Fibroblast of skin of right quadriceps (primary cell): ENCODE measurements at places on chromosomes 11 and 22.
A peak's percentile ranks its signal among the peaks of the same experiment; 100 is the strongest.

- no peak for DNase-seq
Observed at GRCh38 chr11:132289590-132290256, 919.3 kb downstream of the NTM start.

DNA sequence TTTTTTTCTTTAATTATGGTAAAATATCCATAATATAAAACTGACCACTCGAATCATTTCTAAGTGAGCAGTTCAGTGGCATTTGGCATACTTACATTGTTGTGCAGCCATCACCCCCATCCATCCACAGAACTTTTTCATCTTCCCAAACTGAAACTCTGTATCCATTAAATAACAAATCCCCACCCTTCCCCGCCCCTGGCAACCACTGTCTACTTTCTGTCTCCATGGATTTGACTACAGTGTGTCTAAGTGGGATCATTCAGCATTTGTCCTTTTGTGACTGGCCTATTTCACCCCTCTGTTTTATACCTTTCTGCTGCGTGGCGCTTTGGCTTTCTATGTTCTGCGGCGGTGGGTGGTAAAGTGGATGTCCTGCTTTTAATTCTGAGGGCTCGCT, 49.1 kb downstream of the RTN4R start:
- no peak for DNase-seq

GRCh38 chr11:8336356-8337129, 72.9 kb upstream of the LMO1 start:
- DNase-seq = no peak

DNA sequence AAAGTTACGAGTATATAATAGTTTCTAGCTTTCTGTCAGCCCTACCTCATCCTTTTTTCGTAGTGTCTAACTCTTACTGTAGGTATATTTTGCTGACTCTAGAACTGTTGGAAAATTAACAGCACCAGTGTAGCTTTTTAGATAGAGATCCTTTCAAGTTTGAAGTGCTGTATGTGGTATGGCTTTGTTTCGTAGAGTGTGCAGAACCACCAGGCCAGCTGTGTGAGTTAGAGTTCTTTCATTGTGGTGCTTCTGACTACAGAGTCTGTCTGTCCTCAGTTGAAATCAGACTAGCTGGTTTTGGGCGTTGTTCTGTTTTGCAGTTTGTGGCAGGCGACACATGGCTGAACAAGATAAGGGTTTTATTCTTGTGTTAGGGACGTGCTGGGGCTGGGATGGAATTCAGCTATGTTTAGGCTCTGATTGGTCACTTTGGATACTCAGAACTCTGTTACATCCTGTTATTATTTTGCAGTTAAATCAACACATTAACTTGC, 3.2 kb downstream of the ARHGEF12 start:
- no peak for DNase-seq

- DNase-seq = peak; percentile 84
Observed at GRCh38 chr22:36330655-36331305, 57.0 kb downstream of the MYH9 start.

DNA sequence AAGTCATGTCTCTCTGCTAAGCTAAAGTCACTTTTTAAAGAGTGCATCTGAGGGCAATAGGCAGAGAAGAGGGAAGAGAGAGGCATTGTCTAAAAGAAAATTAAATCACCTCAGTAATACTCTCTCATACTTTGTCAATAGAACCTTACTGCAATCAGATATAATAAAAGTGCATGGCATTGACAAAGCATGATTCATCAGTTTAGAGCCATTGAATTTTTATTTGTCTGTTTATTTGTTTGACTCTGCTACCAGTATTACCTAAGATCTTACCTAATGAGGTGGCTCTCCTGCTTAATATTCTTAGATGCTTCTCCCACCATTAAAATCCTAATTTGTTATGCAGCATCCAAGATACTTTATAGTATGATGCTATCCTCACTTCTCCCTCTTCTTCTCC, 209.0 kb downstream of the PGR start:
- DNase-seq = no peak

GRCh38 chr11:2136209-2136951, 2.8 kb downstream of the IGF2 start:
- no peak for DNase-seq

GRCh38 chr22:38652859-38653258, 3.3 kb downstream of the FAM227A start:
- no peak for DNase-seq

DNA sequence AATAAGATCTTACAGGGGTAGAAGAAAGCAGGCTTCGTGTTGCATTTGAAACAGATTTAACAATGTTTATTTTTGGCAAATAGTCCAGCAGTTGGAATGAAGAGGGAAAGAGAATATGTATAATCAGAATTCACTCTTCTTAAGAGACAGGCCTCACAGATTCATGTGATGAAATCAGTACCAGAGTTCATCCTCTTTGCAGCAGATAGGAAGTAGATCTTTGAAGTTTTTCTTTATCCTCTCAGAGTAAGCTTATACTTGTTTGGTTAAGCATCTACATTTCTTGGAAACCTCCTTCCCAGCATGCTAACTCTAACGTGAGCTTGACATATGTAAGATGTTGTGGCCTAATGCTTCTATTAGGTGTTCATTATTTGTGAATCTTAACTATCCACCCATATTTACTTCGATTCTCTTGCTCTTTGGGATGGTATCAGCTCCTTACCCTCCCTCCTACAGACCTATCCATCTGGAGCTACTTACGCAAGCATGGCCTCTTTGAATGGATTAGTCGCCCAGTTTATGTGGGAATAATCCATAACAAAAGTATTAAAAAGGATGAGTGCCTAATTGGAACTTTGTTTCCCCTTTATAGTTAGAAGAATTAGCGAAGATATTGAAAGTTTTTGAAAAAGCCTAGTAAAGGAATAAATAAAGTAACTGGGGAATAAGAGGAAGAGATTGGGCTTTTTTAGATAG, 80.1 kb downstream of the PRMT3 start:
- DNase-seq = no peak

- no peak for DNase-seq
Observed at GRCh38 chr22:37822079-37822833, 926 bp upstream of the GALR3 start.
